ENCODE measurements at places on chromosomes 2 and 18. TPM values are rescaled to one million over a fixed set of nuclear protein-coding genes. Genes with fewer than 3 reads are reported as not detected.

Gene LYG2
- total RNA-seq: not detected

Gene ADD2
- total RNA-seq: 0.79 TPM

Gene TYMS
- 32.8 TPM for total RNA-seq

Gene ZNF804A
- total RNA-seq: not detected

Gene GLB1L
- 2.1 TPM for total RNA-seq

Gene SLC40A1
- 183 TPM for total RNA-seq

Gene SGPP2
- 54.0 TPM for total RNA-seq

Gene MSTN
- 0.11 TPM for total RNA-seq

DNA sequence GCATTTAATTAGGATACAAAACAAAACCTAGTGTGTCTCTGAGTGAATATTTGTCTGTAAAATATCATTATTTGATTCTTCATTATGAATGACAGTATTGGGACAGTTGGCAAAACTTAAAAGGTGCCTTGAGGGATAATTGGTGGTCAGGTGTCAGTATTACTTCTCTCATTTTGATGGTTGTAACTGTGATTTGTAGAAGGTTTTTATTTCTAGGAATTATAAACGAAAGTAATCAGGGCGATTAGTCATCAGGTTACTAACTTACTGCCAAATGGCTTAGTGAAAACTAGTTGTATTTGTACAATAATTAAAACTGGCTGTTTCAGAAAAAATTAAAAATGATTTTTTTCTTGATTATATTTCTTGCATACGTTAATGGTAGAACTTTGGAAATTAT, 117.6 kb downstream of the BIRC6 start:
- H3K36me3 ChIP-seq: peaks cover 4% of the 10 kb centered on the region
- DNase-seq: no peak
- no peak overlapping the region for H3K4me3 ChIP-seq

DNA sequence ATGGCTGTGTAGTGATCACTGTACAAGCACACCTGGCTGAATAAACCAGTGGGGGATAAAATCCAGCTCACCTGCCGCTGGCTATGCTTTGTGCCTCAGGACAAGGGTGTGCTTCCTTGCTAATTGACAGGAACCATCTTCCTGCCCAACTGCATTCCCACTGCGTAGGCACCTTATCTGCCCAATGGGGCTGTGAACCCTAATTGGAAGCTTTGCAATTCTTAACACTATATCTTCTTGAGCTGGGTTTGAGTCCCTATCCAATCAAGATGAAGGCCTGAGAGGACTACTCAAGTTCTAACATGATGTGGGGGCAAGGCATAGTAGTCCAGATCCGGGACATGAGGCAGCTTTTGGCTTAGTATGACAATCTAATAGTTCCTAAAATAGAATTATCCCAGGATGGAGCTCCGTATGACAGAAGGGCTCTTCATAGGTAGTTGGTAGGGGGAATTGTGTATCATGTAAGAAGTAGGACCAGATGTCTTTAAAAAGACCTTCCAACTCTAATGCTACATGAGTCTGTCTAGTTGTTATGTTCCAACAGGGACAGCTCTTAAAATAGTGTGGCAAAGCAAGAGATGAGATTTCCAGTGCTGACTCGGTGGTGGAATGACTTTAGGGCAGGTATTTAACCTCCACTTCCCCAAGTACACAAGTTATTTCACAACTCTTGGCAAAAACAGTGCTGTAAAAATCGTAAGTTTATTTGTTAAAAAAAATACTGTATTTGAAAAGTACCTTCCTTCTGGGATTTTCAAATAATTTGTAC, 2.3 kb upstream of the TMEM150A start:
- no peak for DNase-seq
- no peak overlapping the region for H3K27ac ChIP-seq
- H3K36me3 ChIP-seq: no peaks in the 10 kb centered on the region
- no peaks in the 10 kb centered on the region for H3K27me3 ChIP-seq

DNA sequence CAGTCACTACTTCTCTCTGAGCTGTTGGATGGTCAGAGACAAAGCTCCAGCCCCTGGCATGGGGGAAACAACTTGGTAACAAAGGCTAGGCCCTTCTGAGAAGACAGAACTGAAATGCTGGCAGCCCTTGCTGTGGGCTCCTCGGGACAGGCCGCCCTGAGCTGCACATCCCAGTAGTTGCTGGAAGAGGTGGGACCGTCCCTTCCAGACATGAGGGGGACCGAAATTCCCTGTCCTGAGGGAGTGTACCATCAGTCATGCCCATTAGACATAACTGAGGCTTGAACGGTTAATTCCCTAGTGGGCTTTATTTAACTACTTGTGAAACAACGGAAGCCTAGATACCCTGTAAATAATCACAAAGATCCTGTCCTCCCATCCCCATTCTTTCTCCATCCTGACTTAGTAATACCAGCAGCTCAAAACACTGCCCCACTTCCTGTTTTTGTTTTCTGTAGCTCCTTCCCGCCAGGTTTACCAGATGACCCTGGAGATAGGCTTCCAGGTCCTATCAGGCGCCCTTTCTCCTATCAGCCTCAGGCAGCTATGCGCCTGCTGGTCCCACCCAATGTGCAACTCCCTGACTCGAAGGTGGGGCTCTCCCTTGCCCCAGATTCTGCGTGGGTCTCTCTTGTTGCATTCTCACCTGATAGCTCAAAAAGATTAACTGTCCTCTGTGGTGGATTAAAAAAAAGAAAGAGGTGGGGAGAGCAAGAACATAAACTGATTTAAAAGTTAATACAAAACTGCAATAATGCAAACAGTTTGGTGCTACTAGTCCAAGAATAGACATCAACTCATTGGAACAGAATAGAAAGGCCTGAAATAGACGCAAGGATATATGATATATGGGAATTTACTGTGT, 37.0 kb upstream of the NT5DC4 start:
- no peaks in the 10 kb centered on the region for H3K4me1 ChIP-seq
- H3K4me3 ChIP-seq: no peak overlapping the region
- no peak overlapping the region for H3K27ac ChIP-seq
- H3K27me3 ChIP-seq: no peaks in the 10 kb centered on the region
- no peak for DNase-seq

GRCh38 chr2:58432491-58433170, 191.5 kb upstream of the FANCL start:
- no peaks in the 10 kb centered on the region for H3K27me3 ChIP-seq
- no peaks in the 10 kb centered on the region for H3K4me1 ChIP-seq
- no peak overlapping the region for H3K4me3 ChIP-seq
- H3K36me3 ChIP-seq: no peaks in the 10 kb centered on the region
- DNase-seq: peak; percentile 39
- no peak overlapping the region for H3K27ac ChIP-seq

DNA sequence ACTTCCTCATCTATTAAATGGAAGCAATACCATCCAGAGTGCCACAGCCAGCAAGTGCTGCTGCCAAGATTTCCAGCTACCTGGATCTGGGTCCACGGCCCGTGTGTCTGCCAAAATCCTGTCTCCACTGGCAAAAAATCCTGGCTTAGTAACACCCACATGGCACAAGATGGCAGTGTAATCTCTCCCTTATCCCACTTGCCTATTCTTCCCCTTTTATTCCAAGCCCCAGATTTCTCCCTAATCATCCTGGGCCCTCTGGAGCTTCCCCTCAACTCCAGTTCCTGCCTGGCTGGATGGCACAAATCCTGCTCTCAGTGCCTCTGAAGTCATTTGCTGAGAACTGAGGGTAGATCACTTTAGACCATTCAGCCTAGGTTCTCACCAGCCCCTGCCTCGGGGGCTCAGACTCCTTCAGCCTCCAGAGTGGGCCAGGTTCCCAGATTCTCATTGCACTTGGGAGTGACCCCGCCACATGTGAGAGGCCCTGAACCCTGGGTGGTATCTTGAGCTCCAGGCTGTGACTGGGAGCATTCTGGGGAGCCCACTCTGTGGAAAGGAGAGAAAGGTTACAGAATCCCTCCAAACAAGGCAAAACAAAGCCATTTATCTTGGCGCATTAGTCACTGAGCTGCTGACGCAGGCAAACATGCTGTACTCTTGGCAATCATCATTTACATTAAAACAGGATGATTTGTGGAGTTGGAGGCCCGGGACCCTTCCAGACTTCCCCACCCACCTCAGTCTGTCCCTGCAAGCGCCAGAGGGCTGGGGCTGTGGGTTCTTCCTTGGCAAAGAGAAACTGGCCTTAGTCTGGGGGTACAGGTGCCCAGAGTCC, 325.8 kb downstream of the DYSF start:
- H3K4me1 ChIP-seq: no peaks in the 10 kb centered on the region
- no peak overlapping the region for H3K27ac ChIP-seq
- H3K36me3 ChIP-seq: no peaks in the 10 kb centered on the region
- H3K4me3 ChIP-seq: no peak overlapping the region

DNA sequence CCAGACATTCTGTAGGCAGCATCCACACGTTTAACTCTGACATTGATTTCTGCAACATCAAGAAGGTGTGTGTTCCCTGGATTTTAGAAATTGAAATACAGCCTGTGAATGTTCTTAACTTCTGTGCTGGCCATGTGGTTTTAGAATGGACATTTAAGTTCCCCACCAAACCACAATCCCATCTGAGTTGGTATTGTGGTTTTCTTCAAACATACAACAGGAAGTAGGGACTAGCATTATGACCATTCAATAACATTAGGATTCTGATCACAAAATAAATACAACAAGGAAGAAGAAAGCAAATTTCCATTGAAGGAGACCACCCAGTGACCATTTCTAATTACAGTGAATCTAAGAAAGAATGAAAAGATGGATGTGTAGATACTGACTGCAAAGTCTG, 51.2 kb downstream of the MAP3K20 start:
- no peaks in the 10 kb centered on the region for H3K27me3 ChIP-seq
- H3K36me3 ChIP-seq: no peaks in the 10 kb centered on the region
- no peaks in the 10 kb centered on the region for H3K4me1 ChIP-seq

DNA sequence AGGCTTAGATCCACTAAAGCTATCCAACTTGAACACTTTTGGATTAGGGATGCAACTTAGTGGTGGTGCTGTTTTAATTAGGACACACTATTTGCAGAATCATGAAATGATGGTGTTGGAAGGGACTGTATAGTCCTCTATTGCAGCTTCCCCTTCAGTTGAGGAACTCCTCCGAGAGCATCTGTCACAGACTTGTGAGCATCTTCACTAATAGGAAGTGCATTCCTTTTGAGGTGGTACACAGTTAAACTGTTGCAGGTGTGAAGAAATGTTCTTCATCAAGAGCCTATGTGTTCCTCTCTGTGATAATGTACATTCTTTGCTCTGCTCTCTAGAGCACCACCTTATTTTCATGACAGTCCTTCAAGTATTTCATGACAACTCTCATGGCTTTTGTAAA, 197.4 kb downstream of the CAMKMT start:
- no peak overlapping the region for H3K27ac ChIP-seq
- no peak overlapping the region for H3K4me3 ChIP-seq
- H3K4me1 ChIP-seq: no peaks in the 10 kb centered on the region
- no peak for DNase-seq
- H3K27me3 ChIP-seq: no peaks in the 10 kb centered on the region

DNA sequence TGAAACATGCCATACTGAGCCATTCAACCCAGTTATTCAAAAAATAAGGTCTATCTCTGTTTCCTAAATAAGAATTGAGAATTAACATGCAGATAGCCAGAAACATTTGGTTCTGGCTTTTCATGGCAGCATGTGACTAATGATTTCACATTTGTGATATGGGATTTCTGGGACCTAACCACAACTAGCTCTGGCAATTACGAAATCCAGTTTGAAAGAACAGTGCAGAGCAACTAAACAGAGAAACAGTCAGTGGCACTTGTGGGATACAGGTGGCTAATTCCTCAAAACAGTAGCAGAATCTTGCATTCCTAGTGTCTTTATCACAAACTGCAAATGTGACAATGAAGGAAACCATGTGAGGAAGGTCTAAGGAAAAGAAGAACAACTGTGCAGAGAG, 637.8 kb upstream of the CHAC2 start:
- H3K27me3 ChIP-seq: no peaks in the 10 kb centered on the region
- H3K4me3 ChIP-seq: no peak overlapping the region
- no peaks in the 10 kb centered on the region for H3K36me3 ChIP-seq

GRCh38 chr2:190674966-190675650, 26.2 kb downstream of the NAB1 start:
- no peaks in the 10 kb centered on the region for H3K4me1 ChIP-seq
- H3K4me3 ChIP-seq: no peak overlapping the region
- no peak for DNase-seq
- no peaks in the 10 kb centered on the region for H3K27me3 ChIP-seq
- peaks cover 4% of the 10 kb centered on the region for H3K36me3 ChIP-seq

DNA sequence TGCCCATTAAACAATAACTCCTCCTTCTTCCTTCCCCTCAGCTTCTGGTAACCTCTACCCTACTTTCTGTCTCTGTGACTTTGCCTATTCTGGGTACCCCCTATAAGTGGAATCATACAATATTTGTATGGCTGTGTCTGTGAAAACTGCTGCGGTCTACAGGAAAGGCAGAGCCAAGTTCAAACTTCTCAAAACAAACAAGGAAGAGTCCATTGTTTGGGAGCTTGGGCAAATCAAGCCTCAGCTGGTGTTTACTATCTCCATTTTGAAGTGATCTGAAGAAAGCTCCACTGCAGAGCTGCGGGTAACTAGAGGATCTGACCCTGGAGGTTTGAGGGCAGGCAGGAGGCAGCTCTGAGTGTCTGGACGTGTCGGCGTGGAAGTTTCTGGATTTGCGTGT, 48.6 kb upstream of the DAPL1 start:
- DNase-seq: no peak
- H3K4me1 ChIP-seq: no peaks in the 10 kb centered on the region
- no peak overlapping the region for H3K4me3 ChIP-seq
- no peaks in the 10 kb centered on the region for H3K27me3 ChIP-seq

GRCh38 chr2:33681364-33681757, 82.3 kb upstream of the FAM98A start:
- no peak overlapping the region for H3K4me3 ChIP-seq
- H3K4me1 ChIP-seq: no peaks in the 10 kb centered on the region
- no peak for DNase-seq

DNA sequence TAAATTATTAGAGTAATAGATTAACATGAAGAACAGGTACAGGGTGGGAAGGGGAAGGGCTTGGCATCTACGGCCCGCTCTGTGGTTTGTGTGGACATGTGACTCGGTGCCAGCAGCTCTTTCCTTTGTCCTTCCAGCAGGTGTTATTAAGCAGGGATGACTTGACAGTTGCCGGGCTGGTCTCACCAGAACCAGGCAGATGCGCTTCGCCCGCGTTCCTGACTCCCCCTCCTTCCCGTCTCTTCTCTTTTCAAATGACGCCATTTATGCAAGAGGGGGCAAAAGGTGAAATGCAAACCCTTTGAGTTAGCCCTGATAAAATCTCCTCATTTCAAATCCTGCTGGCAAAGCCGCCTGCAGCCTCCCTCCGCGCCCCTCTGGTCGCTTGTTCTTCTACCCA, 38.9 kb upstream of the MGAT4A start:
- no peak overlapping the region for H3K27ac ChIP-seq
- H3K4me1 ChIP-seq: no peaks in the 10 kb centered on the region
- no peaks in the 10 kb centered on the region for H3K27me3 ChIP-seq
